ENCODE measurements at places on chromosomes 16 and 17. TPM values are rescaled to one million over a fixed set of nuclear protein-coding genes. Genes with fewer than 3 reads are reported as not detected.

GRCh38 chr16:85372627-85373372 is 240.3 kb upstream of the GSE1 start:
- DNase-seq = no peak

DNA sequence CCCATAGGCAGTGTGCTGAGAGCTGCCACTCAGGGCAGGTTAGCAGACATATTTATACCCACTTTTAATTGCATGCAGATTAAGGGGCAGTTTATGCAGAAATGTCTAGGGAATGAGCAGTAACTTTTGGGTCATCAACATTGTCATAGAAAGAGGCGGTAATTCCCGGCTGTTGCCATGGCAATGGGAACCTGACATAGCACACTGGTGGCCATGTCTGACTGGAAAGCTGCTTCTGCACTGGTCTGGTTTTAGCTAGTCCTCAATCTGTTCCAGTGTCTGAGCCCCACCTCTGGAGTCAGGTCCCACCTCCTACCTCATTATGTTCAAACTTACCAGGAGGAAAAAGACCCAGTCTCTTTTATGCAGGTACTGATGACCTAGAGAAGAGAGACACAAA is 31.5 kb upstream of the TNRC6C start:
- DNase-seq = no peak

GRCh38 chr17:62805234-62805633 is 2.9 kb downstream of the MARCHF10 start:
- DNase-seq = no peak

GRCh38 chr17:15446036-15446435 is 21.4 kb downstream of the CDRT4 start:
- no peak for DNase-seq

DNA sequence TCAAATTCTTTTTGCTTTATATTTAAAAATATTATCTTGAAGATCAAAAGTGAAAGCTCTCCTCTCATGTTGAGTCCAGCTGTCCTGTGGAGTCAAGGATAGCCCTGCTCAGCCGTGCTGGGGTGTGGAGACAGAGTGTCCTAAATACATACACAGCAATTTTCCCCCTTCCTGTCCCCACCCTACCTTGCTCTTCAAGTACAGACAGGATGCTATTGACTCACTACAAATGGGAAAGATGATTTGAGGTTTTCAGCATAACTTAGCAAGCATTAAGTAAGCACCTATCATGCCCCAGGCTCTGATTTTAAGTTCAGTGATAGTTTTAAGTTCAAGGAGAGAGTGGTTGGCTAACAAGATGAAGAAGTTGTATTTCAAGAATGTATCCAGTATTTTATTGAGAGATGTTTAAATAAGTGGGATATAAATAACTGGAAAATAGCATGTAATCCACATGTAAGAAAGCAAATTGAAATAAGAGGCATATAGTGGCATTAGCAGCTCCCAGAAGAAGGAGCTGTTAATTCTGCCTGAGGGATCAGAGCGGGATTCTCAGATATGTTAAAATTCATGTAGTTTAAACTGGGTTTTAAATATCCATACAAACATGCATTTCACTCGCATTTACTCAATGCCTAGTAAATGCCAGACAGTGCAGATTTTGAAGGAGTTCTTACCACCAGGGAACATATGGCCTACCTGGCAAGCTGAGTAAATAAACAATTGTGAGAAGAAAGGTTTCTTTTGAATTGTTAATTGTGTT is 183.5 kb upstream of the ANKFN1 start:
- DNase-seq = no peak

GRCh38 chr17:7497228-7497627 is 13.1 kb downstream of the POLR2A start:
- DNase-seq = no peak

Gene CDH15
- not detected for total RNA-seq

Gene GEMIN4
- 58.4 TPM for total RNA-seq

Gene HOXB6
- 1.9 TPM for total RNA-seq

Measured in natural killer cell treated with Interleukin-12 subunit alpha and Interleukin-12 subunit beta and Interleukin-15 and Interleukin-18, amount 100 ng/mL, for 72 hours (primary cell).